ENCODE measurements at places on chromosomes 1 and 21.

DNA sequence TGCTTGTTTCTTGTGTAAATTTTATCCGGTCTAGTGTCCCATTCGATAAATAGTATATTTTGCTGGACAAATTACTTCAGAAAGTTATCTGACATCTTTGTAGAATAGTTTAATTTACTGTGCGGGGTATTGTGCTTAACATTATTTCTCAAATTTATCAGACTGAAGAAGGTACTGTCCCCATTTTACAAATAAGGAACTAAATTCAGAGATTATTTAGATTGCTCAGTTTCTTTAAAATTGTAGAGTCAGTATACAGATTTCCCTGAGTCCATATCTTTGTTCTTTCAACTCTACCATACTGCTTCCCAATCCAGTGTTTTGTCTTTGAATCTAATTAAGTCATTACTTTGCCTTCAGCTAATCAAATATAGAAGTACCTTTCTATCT, 6.4 kb downstream of the ATP5PB start:
- no peak for DNase-seq

DNA sequence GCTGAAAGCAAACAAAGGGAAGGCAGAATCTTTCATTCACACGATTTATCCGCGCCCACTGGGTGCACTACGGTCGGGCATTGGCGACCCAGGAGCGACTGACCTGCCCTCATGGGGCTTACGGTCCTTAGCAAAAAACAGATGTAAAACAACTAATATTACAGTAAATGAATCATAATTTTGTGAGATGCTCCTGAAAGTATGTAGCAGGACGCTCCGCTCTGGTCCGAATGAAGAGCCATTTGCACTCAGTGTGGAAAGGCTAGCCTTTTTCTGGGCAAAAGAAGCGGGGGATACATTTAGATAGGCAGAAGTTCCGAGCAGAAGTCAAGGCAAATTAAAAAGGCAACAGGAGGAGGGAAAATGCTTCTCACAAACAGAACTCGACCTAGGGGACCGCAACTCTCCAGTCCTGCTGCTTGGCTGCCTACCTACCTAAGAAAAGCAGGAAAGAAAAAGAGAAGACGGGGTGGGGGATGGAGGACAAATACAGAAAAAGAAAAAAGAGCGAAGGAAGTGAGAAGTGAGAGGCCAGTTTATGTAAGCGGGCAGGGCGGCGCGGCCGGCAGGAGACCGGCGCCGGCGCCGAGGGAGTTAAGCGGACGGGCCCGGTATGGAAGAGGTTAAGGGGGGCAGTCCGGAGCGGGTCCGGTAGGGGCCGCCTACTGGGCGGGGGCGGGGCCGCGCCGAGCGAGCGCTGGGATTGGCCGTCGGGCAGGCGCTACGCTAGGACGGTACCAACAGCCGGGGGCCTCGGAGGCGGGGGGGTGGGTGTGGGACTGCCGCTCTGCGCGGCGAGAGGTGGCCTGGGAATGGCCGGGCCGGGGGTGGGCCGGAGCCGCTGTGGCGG, at the start of gene FAM20B:
Gene FAM20B (plus strand): TSS at position 770 of the 850 bp plus-strand sequence. CDS start 17,954 bp downstream, outside the sequence.
- DNase-seq: peak; percentile 95

DNA sequence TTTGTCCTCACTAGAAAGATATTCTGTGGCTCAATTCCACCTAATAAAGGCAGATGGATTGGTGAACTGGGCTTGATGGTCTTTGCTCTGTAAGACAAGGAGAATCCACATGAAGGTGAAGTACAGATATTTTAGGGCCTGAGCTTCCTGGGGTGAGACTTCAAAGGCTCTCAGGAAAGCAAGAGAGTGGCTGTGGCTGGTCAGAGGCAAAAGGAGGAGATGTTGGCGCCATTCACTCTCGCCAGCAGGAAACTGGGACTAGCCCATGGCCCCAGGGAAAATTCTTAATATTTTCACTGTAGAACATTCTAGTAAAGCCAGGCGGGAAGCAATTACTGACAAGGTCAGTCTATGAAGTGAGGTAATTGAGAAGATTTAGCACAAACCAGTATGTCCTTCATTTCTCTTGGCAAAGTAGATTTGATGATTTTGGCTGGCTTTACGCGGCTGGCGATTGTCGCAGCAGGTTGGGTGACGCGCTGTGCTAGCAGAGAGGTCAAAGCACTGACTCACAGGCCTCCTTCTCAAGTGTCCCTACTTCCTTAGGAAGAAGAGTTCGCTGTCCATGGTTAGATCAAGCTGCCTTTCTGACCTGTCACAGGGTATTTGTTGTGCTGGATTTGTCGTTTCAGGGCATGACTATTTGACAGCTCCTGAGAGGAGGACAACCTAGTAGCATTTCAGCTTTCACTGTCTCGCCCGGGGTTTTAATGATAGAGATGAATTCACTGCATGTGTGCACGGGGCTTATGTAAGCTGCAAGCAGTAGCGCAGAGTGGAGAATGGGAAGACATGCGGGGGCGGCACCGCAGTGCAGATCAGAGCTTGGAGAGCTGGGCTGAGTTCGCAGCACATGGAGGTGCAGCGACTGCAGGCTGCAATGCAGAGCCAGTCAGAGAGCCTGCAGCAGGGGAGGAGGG, 32.7 kb downstream of the XCL1 start:
- no peak for DNase-seq

DNA sequence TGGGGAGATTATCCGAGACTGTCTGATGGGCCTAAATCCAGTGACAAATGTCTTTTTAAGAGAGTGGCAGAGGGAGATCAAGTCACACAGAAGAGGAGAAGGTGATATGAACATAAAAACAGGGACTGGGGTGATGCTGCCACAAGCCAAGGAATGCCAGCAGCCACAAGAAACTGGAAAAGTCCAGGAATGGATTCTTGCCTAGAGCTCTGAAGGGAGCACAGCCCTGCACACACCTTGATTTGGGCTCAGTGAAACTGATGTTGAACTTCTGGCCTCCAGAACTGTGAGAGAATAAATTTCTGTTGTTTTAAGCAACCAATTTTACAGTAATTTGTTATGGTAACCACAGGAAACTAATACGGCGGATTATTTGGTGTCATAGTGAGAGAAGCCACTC, 19.5 kb downstream of the CITED4 start:
- DNase-seq: no peak

DNA sequence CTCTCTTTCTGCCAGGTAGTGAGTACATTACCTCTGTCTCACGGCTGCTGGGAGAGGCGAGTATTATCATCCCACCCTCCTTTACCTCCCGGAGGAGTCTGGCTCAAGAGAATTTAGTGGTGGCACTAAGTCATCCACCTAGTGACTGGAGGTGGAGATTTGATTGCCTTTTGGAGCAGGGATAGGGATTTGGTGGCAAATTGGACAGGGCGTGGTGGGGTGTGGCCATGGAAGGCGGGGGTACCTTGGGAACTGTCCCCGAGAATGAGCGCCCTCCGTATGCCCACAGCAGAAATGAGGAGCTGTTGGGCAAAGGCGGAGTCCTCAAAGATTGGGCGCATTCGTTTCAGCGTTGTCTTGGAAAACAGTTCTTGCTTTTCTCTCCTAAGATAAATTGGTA, 32.1 kb upstream of the HMGN1 start:
- no peak for DNase-seq

DNA sequence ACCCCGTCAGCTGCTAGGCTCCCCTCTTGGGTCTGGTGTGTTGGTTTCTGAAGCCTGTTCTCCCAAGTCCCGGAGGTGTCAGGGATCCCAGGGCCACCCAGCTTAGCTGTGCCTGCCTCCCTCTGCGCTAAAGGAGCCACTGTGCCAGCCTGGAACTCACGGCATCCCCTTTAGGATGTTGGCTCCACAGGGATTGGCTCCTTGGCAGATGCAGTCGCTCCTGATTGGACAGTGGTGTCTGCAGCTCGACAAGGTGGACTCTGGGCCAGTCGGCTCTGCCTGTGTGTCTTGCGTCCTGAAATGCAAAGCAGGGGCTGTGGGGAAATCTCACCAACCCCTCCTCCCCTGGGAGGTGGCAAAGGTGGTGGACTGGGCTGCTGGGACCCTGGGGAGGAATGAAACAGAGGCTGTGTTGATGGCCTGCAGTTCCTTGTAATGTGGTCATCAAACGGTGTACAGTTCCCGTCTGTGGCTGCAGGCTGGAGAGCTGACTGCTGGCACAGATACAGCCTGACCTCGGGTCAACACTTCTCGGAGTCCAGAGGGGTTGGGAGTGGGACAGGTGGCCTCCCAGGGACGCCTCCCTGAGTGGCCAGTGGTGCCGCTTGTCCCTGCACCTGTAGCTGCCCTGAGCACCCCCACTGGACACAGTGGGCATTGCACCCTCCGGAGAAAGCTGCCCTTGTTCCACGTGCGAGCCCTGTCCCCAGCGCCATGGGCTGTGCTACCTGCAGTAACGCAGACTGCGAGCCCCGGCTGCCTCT, 11.5 kb upstream of the KCNAB2 start:
- DNase-seq: no peak

DNA sequence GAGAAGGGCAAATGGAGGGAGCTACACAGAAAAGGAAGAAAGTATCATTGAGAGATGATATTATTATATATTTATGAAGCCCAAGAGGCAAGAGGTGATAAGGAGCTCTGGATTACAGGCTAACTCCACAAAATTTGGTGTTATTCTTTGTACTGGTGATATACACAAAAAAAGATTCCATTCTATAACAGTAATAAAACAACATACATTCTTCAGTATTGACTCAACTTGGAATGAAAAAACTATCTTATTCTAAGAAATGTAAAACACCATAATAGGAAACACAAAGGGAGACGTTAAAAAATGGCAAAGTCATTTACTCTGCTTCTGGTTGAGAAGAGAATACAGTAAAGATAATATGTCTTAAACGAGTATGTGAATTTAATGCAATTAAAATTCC, 99.4 kb downstream of the TEX35 start:
- no peak for DNase-seq

Measured in NCI-H446 (cell line).